ENCODE measurements at places on chromosomes 2 and 18.

GRCh38 chr18:1014951-1015624, 110.4 kb downstream of the ADCYAP1 start:
- no peak for DNase-seq

DNA sequence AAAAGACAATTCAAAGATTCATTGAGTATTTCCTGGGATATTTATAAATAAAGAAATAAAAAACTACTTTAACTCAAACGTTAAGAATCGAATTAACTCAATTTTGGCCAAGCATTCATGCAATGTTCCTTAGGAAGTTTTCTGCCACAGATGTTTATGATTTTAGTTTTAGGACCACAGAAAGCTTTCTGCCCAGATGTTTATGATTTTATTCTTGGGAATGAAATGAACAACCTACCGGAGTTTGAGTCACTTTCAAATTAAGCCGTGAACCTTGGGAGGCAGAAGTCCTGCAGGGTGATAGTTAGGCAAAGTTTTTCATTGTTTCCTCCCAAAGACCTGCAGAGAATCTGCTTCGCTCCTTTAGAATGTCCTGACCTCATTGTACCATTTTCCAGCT, 34.7 kb upstream of the MBP start:
- DNase-seq, result no peak

DNA sequence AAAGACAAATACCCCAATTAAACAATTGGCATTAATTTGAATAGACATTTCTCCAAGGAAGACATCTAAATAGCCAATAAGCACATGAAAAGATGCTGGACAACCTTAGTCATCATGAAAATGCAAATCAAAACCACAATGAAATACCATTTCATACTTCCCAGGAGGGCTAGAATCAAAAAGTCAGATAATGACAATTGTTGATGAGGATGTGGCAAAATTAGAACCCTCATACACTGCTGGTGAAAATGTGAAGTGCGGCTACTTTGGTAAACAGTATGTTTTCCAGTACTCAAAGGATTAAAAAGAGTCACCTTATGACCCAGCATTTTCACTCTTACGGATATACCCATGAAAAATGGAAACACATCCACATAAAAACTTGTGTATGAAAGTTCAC, 91.6 kb downstream of the FIGN start:
- DNase-seq, result no peak

DNA sequence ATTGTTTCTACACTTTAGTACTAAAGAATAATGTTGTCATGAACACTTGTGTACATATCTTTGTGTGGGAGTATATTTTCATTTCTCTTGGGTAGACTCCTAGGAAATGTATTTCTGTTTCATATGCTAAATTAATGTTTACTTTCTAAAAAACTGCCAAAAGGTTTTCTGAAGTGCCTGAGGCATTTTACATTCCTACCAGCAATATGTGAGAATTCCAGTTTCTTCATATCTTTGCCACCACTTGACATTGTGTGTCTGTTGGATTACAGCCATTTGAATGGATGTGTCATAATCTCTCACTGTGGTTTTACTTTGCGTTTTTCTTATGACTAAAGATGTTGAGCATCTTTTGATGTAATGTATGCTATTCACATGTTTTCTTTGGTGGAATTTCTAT, 428.2 kb upstream of the KCNH7 start:
- no peak for DNase-seq

GRCh38 chr2:205803500-205803899, 121.2 kb downstream of the NRP2 start:
- DNase-seq, result no peak

- DNase-seq, result no peak
Observed at GRCh38 chr18:33951031-33951430, 273.7 kb downstream of the NOL4 start.

- DNase-seq, result no peak
Observed at GRCh38 chr2:173612354-173612753, 257.7 kb downstream of the CDCA7 start.

DNA sequence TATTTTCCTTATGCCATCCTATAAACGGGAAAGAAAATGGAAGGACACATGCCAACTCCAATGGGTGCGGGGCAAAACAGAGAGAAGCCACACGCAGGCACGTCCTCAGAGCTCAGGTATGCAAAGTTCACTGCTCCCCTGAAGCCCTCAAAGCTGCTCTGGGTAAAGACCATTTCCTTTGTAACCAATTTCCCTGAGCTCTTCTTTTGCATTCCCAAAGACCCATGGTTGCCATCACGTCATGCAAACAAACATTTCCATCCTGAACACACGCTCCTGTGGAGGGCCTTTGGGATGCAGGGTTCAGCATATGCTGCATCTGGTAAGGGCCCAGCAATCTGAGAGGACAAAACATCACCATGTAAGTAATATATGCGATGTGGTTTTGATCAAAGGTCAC, 69.4 kb downstream of the EMILIN2 start:
- DNase-seq, result no peak

DNA sequence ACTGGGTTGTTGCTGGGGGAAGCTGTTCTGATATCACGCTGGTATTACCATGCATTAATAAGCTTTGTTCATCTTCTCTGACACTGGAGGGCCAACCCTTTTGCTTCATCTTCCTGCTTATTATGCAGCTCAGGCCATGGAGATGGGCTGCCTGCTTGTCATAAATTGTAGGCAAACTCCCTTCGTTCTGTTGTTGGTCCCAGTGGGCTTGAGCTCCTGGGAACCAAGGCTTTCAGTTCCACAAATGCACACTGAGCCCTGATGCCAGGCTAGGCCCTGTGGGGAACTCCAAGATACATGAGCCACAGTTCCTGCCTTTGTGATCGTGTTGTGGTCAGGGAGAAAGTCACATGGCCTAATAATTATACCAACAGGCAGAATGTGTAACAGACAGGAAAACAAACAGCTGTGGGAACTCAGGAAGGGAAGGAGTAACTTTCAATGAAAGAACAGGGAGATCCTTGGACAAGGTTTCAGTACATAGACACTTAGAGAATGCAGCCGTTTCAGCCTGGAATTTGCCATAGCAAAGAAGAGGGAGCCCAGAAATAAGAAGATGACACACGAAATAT, 49.0 kb upstream of the BCL2L11 start:
- peak; percentile 37 for DNase-seq

GRCh38 chr2:128489526-128490273, 171.0 kb upstream of the HS6ST1 start:
- DNase-seq, result no peak

- DNase-seq, result no peak
Observed at GRCh38 chr2:124970030-124970429, 944.9 kb downstream of the CNTNAP5 start.

- DNase-seq, result no peak
Observed at GRCh38 chr18:13541621-13542519, 184.5 kb downstream of the FAM210A start.

- DNase-seq, result peak; percentile 22
Observed at GRCh38 chr2:15939854-15940660, at the start of gene MYCN. TSS of gene MYCN (plus strand) at chr2:15940550. CDS start at chr2:15942065, 1,515 bp downstream.

DNA sequence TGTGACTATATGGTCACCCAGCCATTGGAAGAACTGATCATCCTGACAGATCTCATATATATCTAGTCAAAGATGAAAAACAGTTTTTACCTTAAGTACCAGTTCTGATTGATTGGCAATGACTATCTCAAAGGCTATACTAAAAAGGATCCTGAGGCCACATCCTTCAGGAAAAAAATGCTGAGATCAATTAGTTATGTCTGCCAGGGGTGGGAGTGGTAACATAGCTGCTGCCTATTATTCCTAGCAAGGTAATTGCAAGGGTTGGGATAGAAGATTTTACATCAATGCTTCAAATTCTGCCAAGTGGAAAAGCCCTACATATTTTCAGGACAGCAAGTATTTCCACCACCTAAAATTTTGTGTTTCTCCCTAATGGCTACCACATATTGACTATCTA, 114.7 kb downstream of the C1D start:
- DNase-seq, result no peak

GRCh38 chr2:43438858-43439655, 156.8 kb downstream of the THADA start:
- no peak for DNase-seq

- no peak for DNase-seq
Observed at GRCh38 chr2:229429589-229429988, 158.5 kb upstream of the PID1 start.

GRCh38 chr2:233023761-233024410, 8.6 kb upstream of the NEU2 start:
- no peak for DNase-seq

GRCh38 chr2:183034806-183035205, 3.5 kb downstream of the NCKAP1 start:
- DNase-seq, result no peak

- DNase-seq, result no peak
Observed at GRCh38 chr18:9638886-9639285, 24.5 kb upstream of the PPP4R1 start.

DNA sequence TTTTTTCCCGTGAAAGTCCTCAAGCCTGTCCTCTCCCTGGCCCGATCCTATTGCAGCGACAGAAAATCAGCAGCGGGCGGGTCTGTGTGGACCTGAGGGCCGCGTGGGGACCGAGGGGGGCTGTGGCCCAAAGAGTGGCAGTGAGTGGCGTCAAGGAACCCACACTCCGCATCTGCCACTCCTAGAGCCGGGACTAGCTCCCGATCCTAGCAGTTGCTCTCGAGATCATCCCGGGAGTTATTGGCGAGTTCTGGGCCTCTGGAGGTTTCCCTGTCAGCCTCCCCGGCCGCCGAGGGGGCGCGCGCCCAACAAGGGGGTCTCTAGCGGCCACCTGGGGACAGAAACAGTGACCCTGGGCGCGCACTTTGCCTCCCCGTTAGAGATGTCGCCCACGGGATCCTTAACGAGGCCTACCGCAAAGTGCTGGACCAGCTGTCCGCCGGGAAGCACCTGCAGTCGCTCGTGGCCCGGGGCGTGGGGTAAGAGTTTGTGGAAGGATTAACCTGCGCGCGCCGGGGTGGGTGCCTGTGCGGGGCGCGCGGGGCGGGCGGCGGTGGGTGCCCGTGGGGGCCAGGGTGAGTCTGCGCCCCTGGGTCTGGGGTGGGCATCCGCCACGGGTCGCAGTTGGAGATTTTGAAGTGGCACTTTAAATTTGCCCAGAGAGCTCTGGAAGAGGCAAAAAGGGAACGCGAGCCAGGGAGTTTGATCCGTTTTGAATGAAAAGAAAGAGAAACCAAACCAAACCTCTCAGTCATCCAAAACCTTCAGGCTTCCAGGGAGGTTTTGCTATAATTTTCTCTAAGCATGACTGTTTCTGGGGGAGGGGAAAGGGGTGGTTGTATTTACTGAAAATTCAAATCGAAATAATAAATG, 3.5 kb downstream of the ADCYAP1 start:
- DNase-seq, result no peak

DNA sequence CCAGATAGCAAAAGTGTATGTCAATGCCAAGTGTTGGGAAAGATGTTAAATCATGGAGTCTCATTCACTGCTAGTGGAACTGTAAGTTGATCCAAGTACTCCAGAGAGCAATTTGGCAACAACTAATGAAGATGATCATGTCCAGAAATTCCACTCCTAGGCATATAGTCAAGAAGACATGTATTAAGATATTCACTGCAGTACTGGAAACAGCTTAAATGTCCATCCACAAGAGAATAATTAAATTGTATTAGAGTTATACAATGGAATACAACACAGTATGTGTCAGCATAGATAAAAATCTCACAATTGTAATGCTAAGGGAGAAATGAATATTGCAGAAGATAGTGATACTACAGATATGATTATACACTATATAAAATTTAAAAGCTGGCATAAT, 15.2 kb upstream of the LBH start:
- DNase-seq, result no peak

- DNase-seq, result no peak
Observed at GRCh38 chr2:10559634-10560224, 111.6 kb upstream of the ODC1 start.

DNA sequence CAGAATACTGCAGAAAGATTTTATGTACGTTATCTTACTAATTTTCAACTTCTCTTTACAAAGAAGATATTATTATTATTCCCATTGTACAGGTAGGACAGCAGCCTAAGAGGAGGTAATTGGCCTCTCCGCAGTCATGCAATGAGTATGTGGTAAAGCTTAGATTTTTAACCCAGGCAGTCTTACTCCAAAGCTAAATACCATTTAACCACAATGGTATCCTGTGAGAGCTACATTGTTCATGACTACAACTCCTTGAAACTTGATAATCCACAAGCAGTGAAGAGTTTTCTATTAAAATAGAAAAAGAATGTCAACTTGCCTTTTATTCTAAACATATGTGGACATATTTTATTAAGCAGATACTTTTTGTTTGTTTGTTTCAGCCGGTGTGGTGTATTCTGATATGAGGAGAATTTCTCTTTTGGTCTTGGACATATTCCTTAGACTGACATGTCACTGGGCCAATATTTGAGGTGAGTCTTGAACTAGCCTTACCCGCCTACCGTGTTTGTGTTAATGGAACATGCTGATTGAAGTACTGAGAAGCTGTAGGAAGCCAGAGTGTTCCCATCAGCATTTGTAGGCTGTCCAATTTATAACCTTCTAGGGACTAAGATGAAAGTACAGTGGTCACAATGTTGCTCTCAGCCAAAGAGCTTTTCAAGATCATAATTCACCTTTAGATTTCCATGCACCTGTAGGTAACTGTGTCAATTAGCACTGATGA, 293.9 kb upstream of the DCC start:
- no peak for DNase-seq

- no peak for DNase-seq
Observed at GRCh38 chr18:24063121-24063731, 48.7 kb downstream of the TTC39C start.

DNA sequence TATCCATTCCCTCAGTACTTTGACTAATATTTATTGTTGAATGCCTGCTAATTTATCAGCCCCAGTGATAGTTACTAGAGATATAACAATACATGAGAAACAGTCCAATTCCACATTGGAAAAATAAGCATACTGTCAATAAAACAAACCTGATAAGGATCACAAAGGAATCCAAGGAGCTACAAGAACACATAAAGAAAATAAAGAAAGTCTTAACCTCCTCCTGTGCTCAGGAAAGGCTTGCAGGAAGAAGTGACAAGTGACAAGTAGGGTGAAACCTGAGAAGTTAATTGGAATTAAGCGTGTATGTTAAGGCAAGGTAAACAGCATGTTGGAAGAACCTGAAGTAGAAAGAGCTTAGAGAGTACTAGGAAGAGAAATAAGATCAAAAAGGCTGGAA, 20.3 kb upstream of the ASNSD1 start:
- no peak for DNase-seq

DNA sequence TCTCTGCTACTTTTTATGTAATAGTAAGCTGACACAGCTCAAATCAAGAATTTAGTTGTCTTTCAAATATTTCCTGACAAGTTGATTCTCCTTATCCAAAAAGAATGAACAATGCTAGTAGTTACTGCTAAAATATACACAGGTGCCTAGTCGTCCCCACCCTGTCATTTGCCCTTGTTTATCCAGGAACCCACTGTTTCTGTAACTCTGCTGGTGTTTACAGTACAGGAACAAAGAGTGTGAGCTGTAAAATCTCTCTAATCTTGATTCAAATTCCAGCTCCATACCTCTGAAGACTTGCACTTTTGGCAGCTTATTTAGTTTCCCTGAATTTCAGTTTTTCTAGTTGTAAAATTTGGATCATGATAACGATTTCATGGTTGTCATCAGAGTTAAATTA, 21.1 kb upstream of the SCYGR2 start:
- no peak for DNase-seq
